Vagina (tissue), 2 donors: ENCODE measurements at places on chromosomes 6 and 20. TPM values are rescaled to one million over a fixed set of nuclear protein-coding genes. Genes with fewer than 3 reads are reported as not detected.

The KIF13A gene
- total RNA-seq, result 43.0 TPM

DNA sequence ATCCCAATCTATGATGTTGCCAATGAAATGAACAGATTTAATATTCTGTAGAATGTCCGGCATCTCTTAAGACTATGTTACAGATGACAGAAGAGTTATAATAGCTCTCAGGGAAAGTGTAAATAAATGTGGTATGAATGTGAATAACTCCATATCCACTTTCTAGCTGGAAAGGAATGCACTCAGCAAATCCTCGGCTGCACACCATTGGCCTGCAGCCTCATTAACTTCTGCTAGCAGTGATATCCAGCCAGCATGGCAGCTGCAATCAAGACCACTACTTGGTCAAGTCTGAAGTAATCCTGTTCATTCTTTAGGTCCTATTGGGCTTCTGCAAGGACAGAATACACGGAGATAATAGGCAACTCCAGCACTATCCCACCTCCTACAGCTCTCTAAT, 17.3 kb upstream of the MICA start:
- no peak for DNase-seq

- DNase-seq, result no peak
These were observed 33.2 kb upstream of the PAQR8 start for GRCh38 chr6:52328729-52329128.

DNA sequence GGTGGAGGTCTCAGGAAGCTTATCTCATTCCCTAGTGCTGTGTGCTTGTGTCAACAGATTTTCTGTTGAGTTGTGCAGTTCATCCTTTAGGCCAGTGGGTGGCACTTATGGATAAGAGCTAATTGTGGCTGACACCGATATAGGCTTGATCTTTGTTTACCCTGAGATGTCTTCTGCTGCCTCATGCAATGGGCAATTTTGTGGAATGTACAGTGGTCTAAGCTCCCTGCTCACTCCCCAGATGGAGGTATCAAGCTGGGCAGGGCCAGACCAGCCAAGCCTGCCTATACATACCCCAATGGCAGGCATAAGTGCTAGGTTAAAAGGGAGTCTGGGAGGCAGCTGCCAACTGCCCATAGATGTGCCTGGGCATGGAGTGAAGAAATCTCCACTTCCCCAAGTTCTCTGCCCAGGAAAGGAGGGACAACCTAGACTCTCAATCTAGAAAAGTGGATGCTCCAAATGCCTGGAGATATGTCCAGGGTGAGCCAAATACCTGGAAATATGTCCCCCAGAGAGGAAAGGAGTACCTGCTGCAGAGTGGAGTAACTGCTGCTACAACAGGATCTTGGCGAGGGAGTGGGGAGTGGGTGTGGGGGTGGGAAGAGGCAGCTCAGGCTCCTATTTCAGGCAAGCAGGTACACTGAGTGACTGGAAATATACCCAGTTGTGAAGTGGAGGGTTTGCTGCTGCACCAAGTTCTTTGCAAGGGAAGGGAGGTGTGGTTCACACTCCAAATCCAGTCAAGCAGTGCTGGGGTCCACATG, 53.2 kb upstream of the ARG1 start:
- no peak for DNase-seq

The THBS2 gene
- 86.4 TPM for total RNA-seq

The LY6G6F gene
- total RNA-seq, result not detected

DNA sequence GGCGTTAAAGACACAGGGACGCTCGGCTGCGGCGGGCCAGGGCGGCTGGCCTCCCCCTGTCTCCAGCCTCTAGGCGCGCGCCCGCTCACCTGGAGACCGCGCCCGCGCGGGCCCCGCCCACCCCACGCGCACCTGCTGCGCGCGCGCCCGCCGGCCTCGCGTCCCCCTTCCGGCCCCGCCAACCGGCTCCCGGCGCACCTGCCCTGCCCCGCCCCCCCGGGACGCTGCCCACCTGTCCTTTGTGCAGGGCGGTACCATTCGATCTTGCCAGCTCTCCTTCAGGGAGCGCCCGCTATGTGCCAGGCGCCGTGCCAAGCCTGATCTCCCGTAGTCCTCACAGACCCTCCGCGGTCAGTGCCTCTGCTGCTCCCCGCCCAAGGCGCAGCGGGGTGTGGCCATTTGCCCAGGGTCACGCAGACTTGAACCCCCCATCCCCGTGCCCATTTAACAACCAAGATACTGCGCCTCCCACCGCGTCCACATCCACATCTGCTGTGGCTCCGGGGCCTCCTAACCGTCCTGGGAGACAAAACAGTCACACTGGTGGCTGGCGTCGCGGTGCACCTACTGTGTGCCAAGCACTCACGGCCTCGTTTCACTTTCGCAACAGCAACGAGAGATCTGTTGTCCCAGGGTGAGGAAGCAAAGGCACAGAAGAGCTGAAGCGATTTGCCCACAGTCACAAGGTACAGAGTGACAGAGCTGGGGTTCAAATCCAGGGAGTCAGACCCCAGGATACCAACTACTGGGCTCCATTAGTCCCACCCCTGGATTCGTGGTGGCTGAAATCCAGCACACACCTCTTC, 48.1 kb downstream of the NOL4L start:
- DNase-seq, result no peak

The TFAP2C gene
- 20.6 TPM for total RNA-seq

The KCNK16 gene
- not detected for total RNA-seq

- no peak for DNase-seq
These were observed 83.1 kb downstream of the BFSP1 start for GRCh38 chr20:17448071-17448470.

The SEMG1 gene
- total RNA-seq, result not detected

The BEND6 gene
- 1.5 TPM for total RNA-seq

GRCh38 chr6:163260111-163260895, 154.2 kb upstream of the QKI start:
- no peak for DNase-seq
